Nucleus accumbens (tissue), 56 donors: ENCODE measurements at places on chromosomes 4 and X.

DNA sequence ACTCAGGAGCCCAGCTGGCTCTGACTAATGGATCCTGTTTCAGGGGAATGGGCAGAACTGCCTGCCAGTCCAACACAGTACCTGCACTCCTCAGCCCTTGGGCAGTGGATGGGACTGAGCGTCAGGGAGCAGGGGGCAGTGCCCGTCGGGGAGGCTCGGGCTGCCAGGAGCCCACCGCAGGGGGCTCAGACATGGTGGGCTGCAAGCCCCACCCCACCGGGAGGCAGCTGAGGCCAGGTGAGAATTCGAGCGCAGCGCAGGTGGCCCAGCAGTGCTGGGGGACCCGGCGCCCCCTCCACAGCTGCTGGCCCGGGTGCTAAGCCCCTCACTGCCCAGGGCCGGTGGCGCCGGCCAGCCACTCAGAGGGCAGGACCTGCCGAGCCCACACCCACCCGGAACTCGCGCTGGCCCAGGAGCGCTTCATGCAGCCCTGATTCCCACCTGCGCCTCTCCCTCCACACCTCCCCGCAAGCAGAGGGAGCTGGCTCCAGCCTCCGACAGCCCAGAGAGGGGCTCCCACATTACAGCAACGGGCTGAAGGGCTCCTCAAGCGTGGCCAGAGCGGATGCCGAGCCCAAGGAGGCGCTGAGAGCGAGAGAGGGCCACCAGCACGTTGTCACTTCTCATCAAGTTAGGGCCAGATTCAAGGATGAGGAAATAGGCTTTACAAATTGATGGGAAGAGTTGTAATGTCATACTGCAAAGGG, 668.8 kb downstream of the GALNTL6 start:
- DNase-seq = no peak

DNA sequence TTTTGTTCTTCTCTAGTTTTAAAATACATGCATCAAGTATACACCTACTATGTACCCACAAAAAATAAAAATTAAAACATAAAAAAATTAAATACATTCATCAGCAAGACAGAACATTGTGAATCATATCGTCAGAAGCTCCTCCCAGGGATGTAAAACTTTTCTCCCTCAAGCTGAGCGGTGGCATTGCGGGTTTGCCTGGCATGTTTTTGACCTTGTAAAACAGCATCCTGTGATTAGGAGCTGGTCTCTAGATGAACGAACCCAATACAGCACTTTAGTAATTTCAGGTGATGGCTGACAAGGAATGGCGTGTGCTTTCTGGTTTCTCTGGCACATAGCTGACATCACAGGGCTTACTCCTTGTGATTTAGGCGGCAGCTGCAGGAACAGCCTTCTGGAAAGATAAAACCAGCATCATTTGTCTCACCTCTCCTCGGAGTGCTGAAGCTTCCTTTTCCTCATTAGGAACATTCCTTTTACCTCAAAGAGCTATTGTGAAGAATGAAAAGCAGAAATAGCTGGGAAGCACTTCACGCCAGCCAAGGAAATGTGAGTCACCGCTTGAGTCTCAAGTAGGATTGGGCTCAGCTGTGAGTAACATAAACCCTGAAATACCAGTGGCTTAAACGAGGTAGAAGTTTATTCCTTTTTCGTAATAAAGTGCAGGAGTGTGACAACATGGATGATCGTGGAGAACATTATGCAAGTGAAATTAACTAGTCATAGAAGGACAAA, 44.3 kb downstream of the NYX start:
- DNase-seq = no peak

DNA sequence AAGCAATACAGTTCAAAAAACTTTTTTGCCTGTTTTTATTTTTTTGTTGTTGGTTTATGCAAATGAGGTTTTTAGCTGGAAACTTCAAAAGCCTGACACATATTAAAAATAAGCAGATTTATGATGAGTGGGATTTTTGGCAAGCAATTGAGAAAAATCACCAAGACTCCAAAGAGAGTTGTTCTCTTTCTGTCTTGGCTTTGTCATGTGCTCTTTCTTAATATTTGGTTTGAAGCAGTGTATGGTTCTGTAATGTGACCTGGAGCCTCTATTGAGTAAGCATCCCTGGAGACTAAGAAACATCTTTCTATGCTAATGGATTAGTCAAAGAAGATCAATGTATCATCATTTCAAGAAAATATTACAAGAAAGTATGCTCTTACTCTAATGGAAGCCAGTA, 11.7 kb downstream of the TRIM2 start:
- no peak for DNase-seq

DNA sequence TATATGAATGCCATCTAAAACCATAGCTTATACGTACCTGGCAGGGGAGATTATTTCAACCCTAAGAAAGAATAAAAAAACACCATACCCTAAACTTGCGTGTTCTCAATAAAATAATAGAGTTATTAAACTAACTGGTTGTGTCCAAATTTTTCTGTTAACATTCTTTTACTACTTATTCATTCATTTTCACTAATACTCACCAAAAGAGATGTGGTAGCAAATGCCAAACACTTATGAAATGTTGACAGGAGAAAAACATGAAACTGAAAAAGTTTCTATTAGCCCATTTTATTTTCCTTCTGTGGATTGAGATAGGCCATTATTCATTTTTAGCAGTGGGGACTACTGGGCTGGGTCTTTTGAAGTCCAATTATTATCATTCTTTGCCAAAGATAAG, 102.0 kb downstream of the TSPAN5 start:
- DNase-seq = no peak

DNA sequence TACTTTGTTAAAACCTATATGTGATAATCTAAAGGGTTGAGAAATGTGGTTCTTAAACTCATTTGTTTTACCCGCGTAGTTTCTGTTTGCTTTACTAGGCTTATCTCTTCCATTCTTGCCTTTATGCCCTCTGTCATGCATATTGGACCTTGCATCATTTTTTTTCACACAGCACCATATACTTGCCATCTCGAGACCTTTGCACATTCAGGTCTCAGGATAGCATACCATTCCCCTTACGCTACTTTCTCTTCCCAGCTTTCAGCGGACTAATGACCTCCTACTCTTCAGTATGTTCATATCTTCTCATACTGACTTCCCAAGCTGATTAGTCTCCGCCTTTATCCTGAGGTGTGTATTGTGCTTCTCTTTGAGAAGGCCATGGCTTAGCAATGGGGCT, 40.5 kb downstream of the USP38 start:
- no peak for DNase-seq

DNA sequence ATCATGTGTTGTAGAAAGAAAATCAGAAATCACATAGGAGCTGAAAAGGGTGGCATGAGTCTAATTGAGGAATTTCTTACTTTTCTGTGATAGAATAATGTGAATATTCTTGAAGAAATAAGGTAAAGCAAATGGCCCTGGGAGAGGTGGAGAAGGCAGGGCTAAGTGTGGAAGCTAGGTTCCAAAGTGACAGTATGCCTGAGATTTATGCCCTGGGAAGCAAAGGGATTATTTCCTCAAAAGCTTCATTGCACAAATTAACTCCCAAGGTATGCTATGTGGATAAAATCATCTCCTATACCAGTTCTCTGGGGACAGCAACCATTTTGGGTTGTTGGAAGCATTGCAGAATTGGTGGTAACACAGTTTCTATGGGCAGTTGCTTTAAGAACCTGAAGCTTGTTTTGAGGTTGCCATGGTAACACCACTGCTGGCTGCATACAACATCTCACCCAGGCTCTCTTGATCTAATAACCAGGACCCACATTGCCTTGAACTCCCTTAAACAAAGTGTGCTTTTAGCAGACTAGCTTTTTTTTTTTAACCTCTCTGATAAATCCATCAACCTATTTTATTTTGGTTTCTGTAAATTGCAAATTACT, 21.0 kb downstream of the MAOA start:
- no peak for DNase-seq

GRCh38 chr4:113823291-113823659, 61.7 kb upstream of the CAMK2D start:
- no peak for DNase-seq

DNA sequence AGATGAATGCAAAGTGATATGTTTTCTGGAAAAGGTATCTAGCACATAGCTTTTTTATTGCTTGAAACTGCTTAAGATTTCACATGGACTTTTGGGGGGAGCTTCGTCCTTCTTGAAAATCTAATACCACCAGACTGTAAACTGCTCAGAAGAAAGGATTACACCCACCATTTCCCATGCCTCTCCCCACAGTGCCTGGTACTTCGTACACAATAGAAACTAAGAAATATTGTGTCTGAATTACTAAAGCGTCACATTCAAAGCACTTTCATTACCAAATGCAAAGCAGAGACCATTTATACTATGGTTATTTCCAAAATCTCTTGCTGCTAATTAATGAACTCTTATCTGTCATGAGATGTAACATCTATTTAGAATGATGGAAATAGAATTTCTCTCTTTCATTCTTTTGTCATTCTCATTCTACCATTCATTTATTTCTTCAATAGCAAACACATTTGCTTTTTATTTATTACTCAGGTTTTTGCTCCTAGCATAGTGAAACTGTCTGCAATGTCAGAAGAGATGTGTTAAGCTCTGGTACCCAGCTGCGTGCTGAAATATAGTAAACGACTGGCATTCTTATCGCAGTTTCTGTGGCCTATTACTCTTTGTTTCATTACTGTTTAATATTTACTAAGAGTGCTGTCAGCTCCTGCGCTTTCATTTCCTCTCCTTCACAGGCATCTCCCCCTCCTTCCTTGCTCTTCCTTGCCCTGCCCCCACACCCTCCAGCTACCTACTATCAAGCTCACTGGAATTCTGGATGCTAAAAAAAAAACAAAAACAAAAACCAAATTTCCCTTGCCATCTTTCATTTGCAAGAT, 51.4 kb upstream of the RAPGEF2 start:
- no peak for DNase-seq

GRCh38 chr4:14184767-14185166, 557.2 kb upstream of the BOD1L1 start:
- no peak for DNase-seq

DNA sequence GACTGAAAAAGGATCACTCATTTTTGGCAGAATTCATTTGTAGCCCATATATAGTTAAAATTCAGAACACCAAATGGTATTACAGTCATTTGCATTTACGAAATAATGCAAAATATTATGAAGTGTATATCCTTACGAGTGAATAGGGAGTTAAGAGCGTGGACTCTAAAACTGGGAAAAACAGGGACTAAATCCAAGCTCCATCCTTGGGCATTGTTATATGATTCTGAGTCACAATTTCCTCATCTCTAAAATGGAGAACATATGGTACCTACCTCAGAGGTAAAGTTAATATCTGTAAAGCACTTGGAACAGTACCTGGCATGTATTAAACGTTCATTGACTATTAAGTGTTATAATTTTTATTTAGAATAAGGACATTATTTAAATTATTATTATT, 106.3 kb downstream of the ZAR1 start:
- DNase-seq = no peak

DNA sequence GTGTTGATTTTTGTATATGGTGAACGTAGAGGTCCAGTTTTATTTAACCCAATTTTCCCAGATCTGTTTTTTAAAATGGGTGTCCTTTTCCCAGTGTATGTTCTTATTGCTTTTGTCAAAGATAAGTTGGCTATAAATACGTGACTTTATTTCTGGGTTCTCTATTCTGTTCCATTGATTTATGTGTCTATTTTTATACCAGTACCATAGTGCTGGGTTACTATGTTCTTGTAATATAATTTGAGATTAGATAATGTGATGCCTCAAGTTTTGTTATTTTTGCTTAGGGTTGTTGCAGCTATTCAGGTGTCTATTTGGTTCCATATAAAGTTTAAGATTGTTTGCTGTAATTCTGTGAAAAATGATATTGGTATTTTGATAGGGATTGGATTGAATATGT, 749.1 kb upstream of the GRIA3 start:
- no peak for DNase-seq

- DNase-seq = no peak
Observed at GRCh38 chrX:134990801-134991481, at the start of gene SMIM10. SMIM10 (plus strand) TSS chrX:134990991; CDS start chrX:134991096, 105 bp downstream.

DNA sequence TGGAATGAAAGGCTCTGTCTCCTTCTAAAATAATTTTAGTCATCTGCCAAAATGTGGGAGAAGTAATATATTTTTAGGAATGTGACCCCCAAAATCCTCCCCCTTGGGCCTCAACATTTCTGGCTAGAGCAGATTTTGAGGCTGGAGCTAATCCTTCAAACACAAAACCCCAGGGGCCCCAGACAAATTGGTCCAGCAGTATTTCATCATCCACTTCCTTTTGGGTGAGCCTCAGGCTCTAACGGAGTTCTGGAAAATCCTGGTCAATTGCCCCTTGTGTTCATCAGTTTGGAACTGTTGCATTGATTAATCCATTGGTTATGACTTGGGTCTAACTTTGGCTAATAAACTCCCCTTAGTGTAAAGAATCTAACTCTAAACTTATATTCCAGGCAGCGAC, 67.4 kb upstream of the PCDH19 start:
- no peak for DNase-seq

DNA sequence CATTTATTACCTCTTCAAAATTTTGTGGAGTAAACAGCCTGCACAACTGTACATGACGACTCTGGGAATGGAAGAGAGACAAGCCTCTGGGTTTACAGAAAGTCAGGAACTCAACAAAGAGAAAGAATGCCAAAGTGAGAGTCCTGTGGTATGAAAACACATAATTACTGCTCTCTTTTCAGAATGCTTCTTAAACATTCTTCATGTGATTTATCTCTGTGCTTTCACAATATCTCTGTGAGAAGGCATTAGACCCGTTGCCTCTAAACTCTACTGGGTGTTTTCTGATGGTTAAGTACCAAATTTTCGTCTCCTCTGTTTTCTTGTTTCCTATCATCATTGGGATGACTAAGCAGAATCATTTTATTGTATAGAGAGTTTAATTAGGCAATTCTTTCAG, 966.6 kb upstream of the SLIT2 start:
- no peak for DNase-seq

DNA sequence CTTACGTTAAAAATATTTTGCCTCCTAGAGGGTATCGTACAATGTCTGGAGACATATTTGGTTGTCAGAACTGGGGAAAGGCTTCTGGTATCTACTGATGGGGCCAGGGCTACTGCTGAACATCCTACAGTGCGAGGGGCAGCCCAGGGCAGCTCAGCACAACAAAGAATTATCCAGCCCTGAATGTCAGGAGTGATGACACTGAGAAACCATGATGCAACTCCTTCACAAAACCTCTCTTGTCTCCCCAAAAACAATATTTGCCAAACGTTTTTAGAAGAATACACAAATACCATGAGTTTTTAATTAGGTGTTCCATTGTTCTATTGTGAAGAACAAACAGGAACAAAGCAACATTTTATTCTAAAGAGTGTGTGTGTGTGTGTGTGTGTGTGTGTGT, 43.4 kb upstream of the CLNK start:
- DNase-seq = no peak

DNA sequence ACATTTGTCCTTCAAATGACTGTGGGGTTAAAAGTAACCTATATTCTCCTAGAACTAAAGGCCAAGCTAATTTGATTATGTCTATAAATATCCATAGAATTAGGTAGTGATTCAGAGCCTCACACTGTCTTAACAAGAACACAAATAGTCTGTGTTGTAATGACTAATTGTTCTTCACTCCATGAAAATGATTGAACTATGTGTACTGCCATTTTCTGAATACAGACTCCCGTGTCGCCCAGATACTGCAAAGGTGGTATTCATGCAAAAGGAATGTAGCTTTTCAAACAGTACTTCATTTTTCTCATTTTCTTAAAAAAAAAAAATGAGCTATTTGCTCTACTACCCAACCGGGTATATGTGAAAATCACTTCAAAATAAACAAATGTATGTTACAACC, 11.3 kb upstream of the PHKA2 start:
- DNase-seq = no peak
